Stimulated activated CD4-positive, alpha-beta T cell treated with anti-CD3 and anti-CD28 coated beads, Interleukin-4, amount 100 ng/mL, for 4 hours (primary cell): ENCODE measurements at places on chromosomes 7 and 10.

GRCh38 chr7:2886391-2886790 lies 42.3 kb upstream of the GNA12 start:
- no peak for DNase-seq

GRCh38 chr7:31705377-31705776 lies 18.4 kb downstream of the PPP1R17 start:
- no peak for DNase-seq

GRCh38 chr7:17743316-17743715 lies 197.0 kb downstream of the SNX13 start:
- no peak for DNase-seq

DNA sequence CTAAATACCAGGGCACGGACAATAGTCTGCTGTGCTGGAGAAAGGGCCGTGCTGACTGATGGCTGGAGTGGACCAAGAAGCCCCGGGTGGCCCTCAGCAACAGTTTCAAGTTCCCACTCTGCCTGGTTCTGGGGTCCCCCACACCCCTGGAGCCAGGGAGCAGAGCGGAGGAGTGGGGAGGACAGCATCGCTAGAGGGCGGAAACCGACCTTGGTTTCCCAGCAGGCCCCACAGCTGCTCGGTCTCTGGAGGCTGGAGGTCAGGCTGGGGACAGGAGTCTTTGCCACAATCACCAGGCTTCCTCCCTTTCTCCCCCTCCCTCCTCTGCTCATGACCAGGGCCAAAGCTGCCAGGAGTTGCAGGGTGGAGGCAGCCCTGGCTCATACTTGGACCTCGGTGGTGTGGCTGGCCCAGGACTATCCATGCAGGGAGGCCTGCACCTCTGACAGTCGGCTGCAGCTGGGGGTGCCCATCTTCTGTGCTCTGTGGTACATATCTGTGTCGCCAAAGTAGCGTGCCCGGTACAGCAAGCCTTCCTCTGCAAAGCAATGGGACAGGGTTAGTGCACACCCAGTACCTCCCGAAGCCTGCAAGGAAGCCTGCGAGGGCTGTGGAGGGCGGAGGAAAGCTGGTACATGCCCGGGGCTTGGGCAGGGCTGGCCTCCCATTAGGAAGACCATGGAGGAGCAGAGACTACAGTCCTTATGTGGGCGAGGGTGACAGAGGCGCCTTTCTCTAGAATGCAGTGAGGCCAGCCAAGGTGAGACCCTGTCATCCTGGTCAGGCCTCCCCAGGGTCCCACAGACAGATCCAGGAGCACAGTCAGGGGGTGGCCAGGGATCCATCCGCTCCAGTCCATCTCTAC lies 19.1 kb downstream of the DNAJB12 start:
- no peak for DNase-seq

- DNase-seq = no peak
Measured at GRCh38 chr7:75850235-75850634, 28.6 kb upstream of the RHBDD2 start.

GRCh38 chr7:154638286-154638685 lies 364.6 kb downstream of the PAXIP1 start:
- no peak for DNase-seq

GRCh38 chr10:12703813-12704212 lies 297.7 kb downstream of the CCDC3 start:
- no peak for DNase-seq

GRCh38 chr7:50940621-50941020 lies 157.9 kb upstream of the GRB10 start:
- DNase-seq = no peak

- no peak for DNase-seq
Measured at GRCh38 chr7:1721047-1721690, 51.1 kb downstream of the ELFN1 start.
